ENCODE measurements at places on chromosomes 12 and 14.

DNA sequence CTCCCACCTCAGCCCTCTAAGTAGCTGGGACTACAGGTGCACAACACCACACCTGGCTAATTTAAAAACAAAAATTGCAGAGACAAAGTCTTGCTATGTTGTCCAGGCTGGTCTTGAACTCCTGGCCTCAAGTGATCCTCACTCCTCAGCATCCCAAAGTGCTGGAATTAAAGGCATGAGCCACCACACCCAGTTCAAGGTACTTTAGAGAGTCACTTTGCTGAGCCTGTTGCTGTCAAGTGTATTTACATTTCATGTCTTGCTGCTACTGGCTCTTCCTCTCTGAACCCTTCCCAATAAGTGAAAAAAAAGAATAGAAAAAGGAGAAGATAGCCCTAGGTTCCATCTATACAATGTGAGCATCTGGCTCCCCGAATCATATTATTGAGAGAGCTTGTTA lies 38.4 kb downstream of the SLCO1A2 start:
- DNase-seq, result no peak

GRCh38 chr12:119589097-119589496 lies 4.5 kb upstream of the TMEM233 start:
- no peak for DNase-seq

DNA sequence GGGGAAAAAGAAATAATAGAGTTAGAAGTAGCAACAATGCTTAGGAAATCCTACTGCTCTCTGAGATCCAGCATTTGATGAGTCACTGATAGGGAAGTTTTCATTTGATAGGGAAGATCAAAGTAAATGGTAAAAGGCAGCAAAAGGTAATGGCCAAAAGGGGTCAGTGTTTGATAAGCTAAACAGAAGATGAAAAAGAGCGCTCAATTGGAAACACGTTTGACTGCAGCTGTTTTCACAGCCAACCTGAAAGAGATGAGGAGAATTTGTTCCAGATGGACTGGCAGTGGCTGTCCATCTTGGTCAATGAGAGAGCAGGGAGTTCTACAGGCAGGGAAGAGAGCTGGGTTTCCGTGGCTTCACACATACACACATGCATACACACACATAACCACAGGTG lies 264.2 kb downstream of the TMEM132C start:
- DNase-seq, result no peak

DNA sequence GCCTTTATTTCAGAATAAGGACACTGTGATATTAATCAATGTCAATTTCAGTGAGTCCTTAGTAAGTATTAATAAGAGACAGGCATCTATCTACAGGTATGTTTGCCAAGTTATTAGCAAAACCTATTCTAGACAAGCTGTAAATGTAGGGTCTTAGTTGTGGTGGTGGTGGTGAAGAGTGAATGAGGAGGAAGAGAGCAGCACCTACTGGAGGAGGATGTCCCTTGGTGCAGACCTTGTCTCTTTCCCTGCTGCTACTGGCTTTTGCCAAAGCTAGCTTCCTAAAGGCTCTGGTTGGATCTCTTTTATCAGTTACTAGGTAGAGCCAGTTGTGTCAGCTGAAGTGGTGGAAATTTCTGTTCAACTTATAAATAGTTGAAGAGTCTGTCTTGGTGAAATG lies 304.8 kb upstream of the ATP2B1 start:
- no peak for DNase-seq

DNA sequence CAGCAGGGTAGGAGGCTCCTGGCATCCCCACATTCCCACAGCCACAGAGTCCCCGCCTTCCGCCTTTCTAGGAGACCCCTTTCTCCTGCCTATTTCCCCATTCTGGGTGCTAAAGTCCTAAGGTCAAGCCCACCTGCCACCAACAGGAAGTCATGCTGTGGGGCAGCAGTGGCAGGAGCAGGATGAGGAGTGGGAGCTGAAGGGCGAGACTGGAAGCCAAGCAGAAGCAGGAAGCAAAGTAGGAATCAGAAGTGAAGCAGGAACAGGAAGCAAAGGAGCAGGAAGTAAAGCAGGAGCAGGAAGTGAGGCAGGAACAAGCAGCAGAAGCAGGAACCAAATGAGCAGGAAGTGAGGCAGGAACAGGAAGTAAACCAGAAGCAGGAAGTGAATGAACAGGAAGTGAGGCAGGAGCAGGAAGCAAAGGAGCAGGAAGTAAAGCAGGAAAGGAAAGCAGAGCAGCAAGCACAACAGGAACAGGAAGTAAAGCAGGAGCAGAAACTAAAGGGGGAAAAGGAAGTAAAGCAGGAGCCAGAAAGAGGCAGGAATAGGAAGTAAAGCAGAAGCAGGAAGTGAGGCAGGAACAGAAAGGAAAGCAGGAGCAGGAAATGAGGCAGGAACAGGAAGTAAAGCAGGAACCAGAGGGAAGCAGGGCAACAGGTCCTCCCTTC lies 38.3 kb upstream of the RIMBP2 start:
- DNase-seq, result no peak

GRCh38 chr12:49903700-49904423 lies at the start of gene FAIM2:
TSS of gene FAIM2 (minus strand) at chr12:49903900. CDS start at chr12:49903792, 108 bp downstream.
- DNase-seq, result peak; percentile 7

GRCh38 chr14:91980157-91980556 lies 32.7 kb upstream of the FBLN5 start:
- DNase-seq, result no peak

GRCh38 chr14:76812093-76812421 lies 625 bp downstream of the ANGEL1 start:
- DNase-seq, result no peak

GRCh38 chr14:38737686-38738407 lies 365.2 kb downstream of the SEC23A start:
- no peak for DNase-seq

DNA sequence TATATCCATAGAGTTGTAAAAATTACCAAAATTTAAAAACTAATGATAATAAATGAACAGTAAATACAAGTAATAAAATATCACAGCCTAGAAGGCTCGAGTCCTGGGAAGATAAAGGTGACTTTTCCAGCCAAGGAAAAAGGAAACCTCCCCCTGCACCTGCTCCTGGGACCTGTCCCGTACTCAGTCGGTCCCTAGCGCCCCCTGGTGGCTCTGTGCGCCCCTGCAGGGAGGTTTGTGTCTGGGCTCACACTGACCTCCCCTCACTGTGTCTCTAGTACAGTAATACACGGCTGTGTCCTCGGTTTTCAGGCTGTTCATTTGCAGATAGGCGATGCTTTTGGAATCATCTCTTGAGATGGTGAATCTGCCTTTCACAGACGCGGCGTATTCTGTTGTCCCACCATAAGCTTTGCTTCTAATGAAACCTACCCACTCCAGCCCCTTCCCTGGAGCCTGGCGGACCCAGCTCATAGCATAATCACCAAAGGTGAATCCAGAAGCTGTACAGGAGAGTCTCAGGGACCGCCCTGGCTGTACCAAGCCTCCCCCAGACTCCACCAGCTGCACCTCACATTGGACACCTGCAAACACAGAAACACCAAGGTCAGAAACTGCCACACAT lies 1030.4 kb downstream of the TMEM121 start:
- DNase-seq, result peak; percentile 19

GRCh38 chr12:58314610-58315009 lies 373.2 kb downstream of the ATP23 start:
- DNase-seq, result no peak

- no peak for DNase-seq
Observed at GRCh38 chr14:51209457-51209856, 30.6 kb upstream of the TMX1 start.

- no peak for DNase-seq
Observed at GRCh38 chr14:61641914-61642613, 53.2 kb upstream of the HIF1A start.

GRCh38 chr12:19068137-19068536 lies 61.4 kb upstream of the PLEKHA5 start:
- DNase-seq, result no peak

- no peak for DNase-seq
Observed at GRCh38 chr14:103456167-103456835, 66.3 kb downstream of the CKB start.

GRCh38 chr12:44628180-44628579 lies 247.9 kb downstream of the NELL2 start:
- no peak for DNase-seq

DNA sequence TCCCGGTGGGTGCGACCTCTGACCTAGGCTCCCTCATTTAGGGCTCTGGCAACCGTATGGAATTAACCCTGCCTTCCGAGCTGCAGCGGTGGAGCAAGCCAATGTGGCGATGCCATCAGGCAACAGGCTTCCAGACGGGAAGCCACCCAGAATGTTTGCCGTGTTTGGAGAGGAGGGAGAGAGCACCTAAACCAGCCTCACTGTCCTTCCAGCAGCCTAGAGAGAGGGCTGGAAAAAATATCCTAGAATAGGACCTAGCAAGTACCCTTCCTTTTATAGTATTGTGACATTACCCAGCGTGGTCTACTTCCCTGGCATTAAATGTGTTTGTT lies 287 bp upstream of the SLC2A13 start:
- no peak for DNase-seq

DNA sequence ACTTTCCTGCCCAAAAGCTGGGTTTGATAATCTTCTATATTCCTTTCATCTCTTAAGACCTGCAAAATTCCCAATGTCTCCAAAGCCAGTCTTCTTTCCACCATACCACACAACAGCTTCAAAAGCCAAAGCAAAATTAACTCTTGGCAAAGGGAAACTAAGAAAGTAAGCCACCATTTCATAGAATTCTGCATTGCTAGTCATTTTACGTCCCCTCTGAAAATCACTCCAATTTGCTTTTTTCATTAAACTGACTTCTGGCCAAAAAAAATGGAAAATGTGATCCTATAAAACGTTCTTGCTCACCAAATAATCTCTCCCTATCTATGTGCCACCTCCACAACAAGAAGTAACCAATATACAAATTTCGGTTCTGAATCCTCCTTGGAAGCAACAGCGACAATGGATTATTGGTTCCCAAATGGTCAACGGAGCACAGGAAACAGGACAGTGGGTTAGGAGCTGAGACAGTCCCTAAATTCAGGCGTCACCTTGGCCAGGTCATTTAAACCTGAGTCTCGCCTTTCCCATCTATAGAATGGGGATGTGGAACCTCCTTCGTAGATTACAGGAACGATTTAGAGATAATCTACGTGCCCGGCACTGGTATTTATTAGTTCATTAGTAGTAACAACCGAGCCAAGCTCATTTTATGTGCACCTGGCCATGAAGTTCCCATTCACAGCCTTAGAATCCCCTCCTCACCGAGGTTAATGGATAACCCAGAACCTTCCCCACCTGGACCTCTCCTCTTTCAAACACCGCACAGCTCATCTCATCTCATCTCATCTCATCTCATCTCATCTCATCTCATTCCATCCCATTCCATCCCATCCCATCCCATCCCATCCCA lies 1.2 kb downstream of the NT5DC3 start:
- DNase-seq, result no peak

- no peak for DNase-seq
Observed at GRCh38 chr12:113823016-113823415, 143.1 kb downstream of the RBM19 start.

DNA sequence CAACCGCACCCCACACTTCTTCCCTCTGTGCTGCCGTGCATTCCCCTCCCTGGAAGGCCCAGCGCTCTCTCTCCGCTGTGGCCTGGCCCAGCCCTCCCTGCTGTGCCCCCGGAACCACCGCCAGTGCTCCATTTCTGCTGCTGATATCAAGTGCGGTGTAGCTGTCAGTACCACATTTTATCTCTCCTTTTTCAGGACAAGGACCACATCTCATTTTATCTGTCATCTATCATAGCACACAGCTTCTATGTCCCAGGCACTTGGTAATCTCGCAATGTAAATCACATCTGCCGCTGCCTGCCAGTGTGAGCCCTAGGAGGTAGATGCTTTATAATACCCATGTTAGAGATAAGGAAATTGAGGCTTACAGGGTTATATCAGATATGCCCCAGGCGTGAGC lies 18.3 kb downstream of the IL31 start:
- DNase-seq, result no peak

- no peak for DNase-seq
Observed at GRCh38 chr14:99815696-99816095, 22.5 kb downstream of the EML1 start.

DNA sequence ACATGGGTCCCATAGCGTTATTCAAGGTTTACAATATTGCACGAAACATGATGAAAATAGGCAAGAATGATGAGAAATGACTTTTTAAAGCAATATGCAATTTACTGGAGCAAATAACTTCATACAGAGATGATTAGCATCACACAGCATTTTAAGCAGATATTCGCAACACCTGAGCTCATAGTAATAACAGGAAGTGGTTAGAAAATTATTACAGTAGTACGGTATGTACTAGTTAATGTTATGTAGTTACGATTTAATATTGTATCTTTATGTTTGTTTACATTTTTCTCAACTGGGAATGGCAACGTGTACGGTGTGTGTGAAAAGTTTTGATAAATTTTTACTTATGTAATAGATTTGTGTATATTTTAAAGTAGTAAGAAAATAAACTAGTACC lies 102.6 kb downstream of the OSBPL8 start:
- DNase-seq, result no peak

DNA sequence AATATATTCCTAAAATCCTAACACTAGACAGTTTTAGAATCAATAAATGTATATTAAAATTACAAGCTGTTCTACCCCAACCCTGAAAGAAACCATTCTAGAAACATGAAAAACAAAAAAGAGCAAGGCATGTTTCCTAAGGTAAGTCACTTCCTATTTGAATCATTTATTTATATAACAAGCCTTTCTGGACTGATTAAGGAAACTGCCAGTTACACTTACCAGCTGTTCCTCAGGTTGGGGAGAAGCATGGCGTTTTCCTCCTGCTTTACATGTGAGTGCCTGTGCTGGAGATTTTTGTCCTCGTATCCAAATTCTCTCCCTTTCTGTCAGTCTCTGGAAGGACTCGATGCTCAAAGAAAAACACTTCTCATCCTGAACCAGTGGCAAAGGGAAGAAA lies 183.3 kb downstream of the EFCAB11 start:
- DNase-seq, result no peak

DNA sequence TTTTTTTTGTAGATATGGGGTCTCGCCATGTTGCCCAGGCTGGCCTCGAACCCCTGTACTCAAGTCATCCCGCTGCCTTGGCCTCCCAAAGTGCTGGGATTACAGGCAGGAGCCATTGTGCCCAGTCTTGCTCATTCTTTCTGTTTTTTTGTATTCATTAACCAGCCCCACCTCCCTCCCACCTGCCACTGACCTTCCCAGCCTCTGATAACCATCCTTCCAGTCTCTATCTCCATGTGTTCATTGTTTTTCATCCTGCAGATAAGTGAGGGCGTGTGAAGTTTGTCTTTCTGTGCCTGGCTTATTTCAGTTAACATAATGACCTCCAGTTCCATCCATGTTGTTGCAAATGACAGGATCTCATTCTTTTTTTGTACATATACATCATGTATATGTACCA lies 19.0 kb downstream of the MYL2 start:
- no peak for DNase-seq
